Melanocyte of skin (primary cell): ENCODE measurements at places on chromosomes 1 and 21. TPM values are rescaled to one million over a fixed set of nuclear protein-coding genes. Genes with fewer than 3 reads are reported as not detected.

The TAS1R1 gene
- not detected in 2 replicates for total RNA-seq

The UMODL1 gene
- total RNA-seq, result not detected in 2 replicates

The LRRC38 gene
- not detected in 2 replicates for total RNA-seq

The C1orf94 gene
- total RNA-seq, result not detected in 2 replicates

The NTRK1 gene
- total RNA-seq, result under 0.01 TPM in 1 of 2 replicates, not detected in the other

The PKLR gene
- under 0.01 TPM in 1 of 2 replicates, not detected in the other for total RNA-seq

The PRKAA2 gene
- total RNA-seq, result under 0.01 and 0.15 TPM in 2 replicates

The LRRC8C gene
- total RNA-seq, result 4.3 and 10.0 TPM in 2 replicates

The LYST gene
- total RNA-seq, result 366 and 379 TPM in 2 replicates

The ADCY10 gene
- total RNA-seq, result under 0.01 and 0.15 TPM in 2 replicates

The CHD5 gene
- total RNA-seq, result under 0.01 TPM in 1 of 2 replicates, not detected in the other

The CYP4B1 gene
- total RNA-seq, result not detected in 2 replicates

The CHAF1B gene
- total RNA-seq, result 11.0 and 12.6 TPM in 2 replicates

The SPAG17 gene
- under 0.01 TPM in 2 replicates for total RNA-seq

The BTBD19 gene
- total RNA-seq, result 10.0 and 11.3 TPM in 2 replicates

The NIBAN1 gene
- total RNA-seq, result 15.6 and 16.3 TPM in 2 replicates

The GPR52 gene
- 1.0 and 1.8 TPM in 2 replicates for total RNA-seq

The ANXA9 gene
- total RNA-seq, result 0.36 TPM in 1 of 2 replicates, not detected in the other

The CFHR5 gene
- total RNA-seq, result not detected in 2 replicates

The NBPF4 gene
- total RNA-seq, result under 0.01 TPM in 1 of 2 replicates, not detected in the other

The SPRR3 gene
- 0.34 TPM in 1 of 2 replicates, not detected in the other for total RNA-seq

The TRABD2B gene
- total RNA-seq, result under 0.01 TPM in 1 of 2 replicates, not detected in the other

The PLA2G2F gene
- not detected in 2 replicates for total RNA-seq
